ENCODE measurements at places on chromosomes 3 and 15.

GRCh38 chr15:63277038-63277892 is at the start of gene APH1B:
TSS of gene APH1B (plus strand) at chr15:63277605. CDS start at chr15:63277624, 19 bp downstream.
- DNase-seq: peak; percentile 73

DNA sequence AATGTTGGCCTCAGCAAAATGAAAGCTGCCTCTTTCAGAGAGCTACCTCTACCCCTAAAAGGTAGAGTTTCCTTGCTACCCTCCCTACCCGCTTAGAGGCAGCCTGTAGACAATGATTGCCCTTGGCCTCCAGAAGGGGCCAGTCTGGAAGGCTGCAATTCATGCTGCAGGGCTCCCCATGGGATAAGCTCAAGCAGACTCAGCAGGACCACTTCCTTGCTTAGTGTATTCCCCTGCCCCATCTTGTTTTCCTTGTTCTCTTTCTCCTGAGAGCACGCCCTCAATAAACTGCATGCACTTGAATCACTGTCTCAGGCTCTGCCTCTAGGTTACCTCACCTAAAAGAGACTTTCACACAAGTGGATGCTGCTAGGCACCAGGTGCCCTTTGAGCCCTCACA is 134.0 kb upstream of the CTNNB1 start:
- DNase-seq: no peak

DNA sequence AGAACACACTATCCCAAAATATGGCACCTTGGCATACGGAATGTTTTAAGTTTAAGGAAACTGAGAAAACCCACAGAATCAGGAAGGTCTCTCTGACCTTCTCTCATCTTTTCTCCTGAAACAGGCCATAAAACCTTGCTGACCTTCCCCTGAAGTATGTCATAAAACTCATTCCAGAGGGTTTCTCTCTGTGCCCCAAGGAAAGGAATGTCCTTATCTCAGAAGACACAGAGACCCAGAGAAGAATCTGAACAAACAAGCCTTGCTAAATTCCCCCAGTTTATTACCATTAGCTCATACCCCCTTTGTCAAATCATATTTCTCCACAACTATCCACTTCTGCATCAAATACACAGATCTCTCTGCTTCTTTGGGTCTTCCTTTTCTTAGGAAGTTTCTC is 603.1 kb downstream of the MCTP2 start:
- DNase-seq: no peak

- no peak for DNase-seq
Measured at GRCh38 chr3:156646958-156647357, 27.4 kb upstream of the TIPARP start.

DNA sequence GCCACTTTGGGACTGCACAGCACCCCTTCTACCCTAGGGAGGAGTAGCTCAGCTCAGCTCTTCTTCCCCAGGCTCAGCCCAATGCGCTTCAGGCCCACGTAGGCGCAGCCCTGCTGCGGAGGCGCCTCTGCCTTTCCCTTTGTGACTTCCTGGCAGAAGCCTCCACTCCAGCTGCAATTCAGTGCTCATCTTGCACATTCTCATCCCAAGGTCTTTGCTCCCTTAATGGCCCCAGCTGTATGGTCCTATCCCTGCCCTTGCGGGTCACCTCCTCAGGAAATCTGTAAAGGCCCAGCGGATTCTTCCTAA is 109.0 kb downstream of the VGLL4 start:
- DNase-seq: no peak

DNA sequence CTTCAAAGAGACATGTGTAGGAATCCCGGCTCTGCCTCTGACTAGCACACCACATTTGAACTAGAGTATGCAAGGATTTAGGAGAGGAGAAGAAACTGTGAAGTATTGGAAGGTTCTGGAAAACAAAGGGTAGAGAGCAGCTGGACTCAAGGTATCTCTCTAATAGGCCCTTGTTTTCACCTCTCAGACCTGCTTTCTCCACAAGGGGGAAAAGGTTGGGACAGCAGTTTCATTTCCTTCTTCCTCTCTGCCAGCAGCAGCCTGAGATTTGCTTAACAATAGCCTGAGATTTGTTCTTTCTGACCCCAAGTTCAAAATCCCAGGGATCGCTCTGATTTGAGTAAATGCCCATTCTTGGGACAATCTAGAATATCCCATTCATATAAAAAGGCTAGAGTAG is 430.6 kb upstream of the MCTP2 start:
- no peak for DNase-seq

GRCh38 chr15:60722328-60723112 is 243.6 kb upstream of the ICE2 start:
- no peak for DNase-seq

DNA sequence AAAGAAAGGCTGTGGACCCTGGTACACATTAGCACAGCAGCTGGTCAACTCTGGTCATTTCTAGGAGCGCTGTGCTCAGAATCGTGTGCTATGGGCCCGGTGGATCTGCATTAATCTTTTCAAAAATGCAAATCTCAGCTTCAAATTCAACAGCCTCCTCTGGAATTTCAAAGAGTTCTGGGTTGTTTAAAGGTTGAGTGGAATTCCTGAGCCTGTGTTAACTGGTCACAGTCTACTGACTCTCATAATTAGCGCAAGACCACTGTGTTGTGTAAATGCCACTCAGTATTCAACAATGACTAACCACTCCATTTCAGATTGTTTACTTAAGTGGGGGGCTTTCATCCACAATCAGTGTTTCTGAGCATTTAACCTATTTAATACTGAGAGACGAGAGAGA is 2.7 kb upstream of the ARNT2 start:
- DNase-seq: no peak

All from stimulated activated CD4-positive, alpha-beta T cell treated with anti-CD3 and anti-CD28 coated beads, Interleukin-4, amount 100 ng/mL, for 1 hour (primary cell).